ENCODE measurements at places on chromosomes 3 and 15.

DNA sequence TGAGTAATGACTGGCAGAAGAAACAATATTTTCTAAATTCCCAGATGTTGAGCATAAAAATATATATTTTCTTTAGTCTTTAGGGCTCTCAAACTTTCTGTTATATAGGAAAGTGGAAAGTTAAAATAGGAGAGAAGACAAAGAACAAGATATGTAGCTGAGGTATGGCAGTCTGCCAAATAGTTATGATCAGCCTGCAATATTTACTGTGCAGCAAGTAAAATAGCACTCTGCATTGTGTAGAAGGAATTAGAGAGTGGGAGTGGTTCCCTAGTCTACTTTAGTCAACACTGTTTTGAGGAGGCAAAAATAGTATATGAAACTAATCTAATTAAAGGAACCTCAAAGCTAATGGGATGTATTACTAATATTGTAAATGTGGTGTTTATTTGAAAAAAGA lies 978.1 kb upstream of the ALCAM start:
- no peak for DNase-seq

- no peak for DNase-seq
Observed at GRCh38 chr3:25125201-25125600, 302.9 kb upstream of the RARB start.

DNA sequence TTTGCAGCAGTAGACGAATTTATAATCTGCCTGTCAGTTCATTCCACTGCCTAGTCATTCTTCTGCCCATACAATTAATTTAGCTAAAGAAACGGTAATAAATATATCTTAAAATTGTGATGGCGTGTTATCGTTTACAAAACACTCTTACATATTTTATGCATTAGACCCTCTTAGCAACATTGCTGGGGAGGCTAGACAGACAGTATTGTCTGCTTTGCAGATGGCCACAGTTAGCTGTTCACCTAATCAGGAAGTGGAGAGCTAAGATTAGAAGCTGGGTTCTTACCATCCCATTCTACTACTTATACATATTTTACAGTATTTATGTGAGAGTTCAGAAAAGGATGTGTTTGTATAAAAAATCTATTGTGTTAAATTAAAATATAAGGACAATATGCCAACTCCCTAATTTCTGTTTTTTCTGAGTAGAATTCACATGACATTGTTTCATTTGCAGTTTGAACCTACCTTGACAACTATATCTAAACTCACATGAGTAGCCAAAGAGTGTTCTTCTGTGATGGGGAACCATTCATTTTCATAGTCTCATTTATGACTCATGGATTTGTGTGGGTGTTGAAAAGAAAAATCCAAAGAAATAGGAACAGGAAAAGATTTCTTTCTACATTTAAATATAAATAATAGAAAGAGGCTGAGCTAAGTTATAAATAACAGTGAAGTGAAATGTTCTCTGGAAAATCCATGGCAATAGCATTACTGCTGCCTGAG lies 41.7 kb upstream of the C3orf80 start:
- DNase-seq: no peak

DNA sequence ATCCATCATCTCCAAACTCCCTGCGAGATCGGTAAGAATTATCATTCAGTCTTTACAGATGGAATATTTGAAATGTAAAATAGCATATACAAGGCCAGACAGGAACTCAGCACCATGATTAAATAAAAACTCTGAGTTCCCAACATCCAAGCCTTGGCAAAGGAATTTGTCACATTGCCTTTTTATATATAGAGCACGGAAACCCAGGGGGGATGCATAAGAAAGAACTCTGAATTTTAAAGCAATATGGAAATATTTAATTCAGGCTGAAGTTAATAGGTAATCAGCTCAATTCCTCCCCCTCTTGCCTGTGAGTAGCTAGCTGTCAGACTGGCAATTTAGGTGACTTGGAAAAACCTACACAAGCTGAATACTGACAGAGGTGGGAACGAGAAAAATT lies 217.9 kb upstream of the KCNMB2 start:
- no peak for DNase-seq

DNA sequence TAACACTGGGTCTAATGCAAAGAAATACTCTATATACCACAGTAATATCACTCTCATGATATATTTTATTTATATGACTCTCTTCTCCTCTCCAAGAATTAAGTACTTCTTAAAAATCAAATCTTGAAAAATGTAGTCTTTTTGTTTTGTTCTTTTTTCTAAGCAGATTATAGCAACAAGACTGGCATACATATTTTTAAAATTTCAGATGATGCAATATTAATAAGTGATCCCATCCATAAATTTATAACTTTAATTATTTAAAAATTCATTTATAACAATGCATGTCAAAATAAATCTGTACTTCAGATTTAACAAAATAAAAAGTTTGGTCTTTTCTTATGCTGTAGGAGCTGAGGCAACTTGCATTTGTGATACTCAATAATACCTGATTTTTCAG lies 95.0 kb upstream of the NEDD4 start:
- no peak for DNase-seq

GRCh38 chr3:122415104-122415744 lies 638 bp downstream of the WDR5B start:
- peak; percentile 60 for DNase-seq

GRCh38 chr3:144106970-144107369 lies 135.3 kb downstream of the DIPK2A start:
- DNase-seq: no peak

DNA sequence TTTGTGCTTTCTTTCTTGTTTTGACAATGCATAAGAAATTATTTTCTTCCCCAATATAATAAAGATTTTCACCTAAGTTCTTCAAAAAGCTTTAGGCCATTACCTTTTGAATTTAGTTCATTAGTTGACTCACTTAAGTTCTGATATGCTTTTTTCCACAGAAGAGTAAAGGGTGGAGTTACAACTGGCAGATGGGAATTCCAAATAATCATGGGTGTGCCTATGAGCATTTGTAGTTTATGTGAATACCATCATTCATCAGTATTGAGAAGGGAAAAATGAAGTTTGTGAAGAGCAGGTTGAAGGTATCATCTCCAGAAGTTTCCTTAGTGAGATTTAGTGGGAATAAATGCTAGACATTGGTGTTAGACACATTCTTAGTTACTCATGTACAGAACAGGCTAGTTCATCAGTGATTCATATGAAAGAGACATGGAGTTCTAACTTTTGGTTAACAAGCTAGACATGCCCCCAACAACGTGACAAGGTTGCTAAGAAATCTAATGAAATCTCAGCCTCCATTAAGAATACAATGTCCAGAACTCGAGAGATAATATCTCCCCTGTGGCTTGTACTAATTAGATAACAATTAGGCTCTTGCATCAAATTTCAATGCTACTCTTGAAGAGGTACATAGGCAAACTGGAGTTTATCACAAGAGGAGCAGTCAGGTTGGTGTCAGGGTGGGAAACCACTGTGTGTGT lies 16.9 kb upstream of the ALCAM start:
- DNase-seq: no peak

DNA sequence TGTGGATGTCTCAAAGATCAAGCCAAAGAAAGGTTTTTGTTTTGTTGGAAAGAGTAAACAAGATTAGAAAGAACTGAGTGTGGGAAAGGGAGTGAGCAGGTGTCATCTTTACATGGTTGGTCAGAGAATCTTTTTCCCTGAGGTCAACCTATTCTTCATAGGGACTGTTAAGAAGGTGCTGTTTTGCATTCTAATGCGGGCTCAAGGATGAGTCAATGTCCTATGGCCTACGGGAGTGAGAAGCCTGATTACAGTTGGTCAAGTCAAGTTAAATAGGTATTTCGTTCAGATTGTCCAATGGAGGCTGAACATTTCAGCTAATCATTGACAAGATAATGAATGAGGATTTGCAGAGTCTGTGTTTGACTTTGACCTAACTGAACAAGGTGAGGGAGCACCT lies 491.2 kb upstream of the PDZRN3 start:
- DNase-seq: no peak

- DNase-seq: no peak
Observed at GRCh38 chr15:41331833-41332193, 578 bp downstream of the OIP5 start.

- no peak for DNase-seq
Observed at GRCh38 chr3:170346481-170347392, 10.8 kb upstream of the SKIL start.

GRCh38 chr15:80432345-80432702 lies 28.1 kb downstream of the ARNT2 start:
- DNase-seq: no peak

- DNase-seq: no peak
Observed at GRCh38 chr3:169344465-169344864, 319.0 kb downstream of the MECOM start.
